Nephron progenitor cell (in vitro differentiated cells): ENCODE measurements at places on chromosomes 6 and 20.

- no peak overlapping the region for H3K4me3 ChIP-seq
- H3K27me3 ChIP-seq: peaks cover 3% of the 10 kb centered on the region
- DNase-seq: no peak
- H3K4me1 ChIP-seq: no peaks in the 10 kb centered on the region
- H3K27ac ChIP-seq: no peak overlapping the region
These were observed 145.0 kb downstream of the LRRC1 start for GRCh38 chr6:53939830-53940229.

GRCh38 chr6:166387642-166388289 is 5.0 kb upstream of the MPC1 start:
- no peaks in the 10 kb centered on the region for H3K36me3 ChIP-seq
- no peaks in the 10 kb centered on the region for H3K4me1 ChIP-seq
- peaks cover 3% of the 10 kb centered on the region for H3K27me3 ChIP-seq
- no peak overlapping the region for H3K4me3 ChIP-seq

- H3K27ac ChIP-seq: no peak overlapping the region
- H3K4me3 ChIP-seq: no peak overlapping the region
- H3K27me3 ChIP-seq: peaks cover 6% of the 10 kb centered on the region
- H3K4me1 ChIP-seq: peaks cover 51% of the 10 kb centered on the region
These were observed 26.4 kb downstream of the LAMA4 start for GRCh38 chr6:112227992-112228391.

GRCh38 chr6:40806256-40806864 is 219.2 kb upstream of the LRFN2 start:
- no peaks in the 10 kb centered on the region for H3K36me3 ChIP-seq
- H3K4me1 ChIP-seq: no peaks in the 10 kb centered on the region
- H3K27ac ChIP-seq: no peak overlapping the region
- no peak overlapping the region for H3K4me3 ChIP-seq
- no peak for DNase-seq

DNA sequence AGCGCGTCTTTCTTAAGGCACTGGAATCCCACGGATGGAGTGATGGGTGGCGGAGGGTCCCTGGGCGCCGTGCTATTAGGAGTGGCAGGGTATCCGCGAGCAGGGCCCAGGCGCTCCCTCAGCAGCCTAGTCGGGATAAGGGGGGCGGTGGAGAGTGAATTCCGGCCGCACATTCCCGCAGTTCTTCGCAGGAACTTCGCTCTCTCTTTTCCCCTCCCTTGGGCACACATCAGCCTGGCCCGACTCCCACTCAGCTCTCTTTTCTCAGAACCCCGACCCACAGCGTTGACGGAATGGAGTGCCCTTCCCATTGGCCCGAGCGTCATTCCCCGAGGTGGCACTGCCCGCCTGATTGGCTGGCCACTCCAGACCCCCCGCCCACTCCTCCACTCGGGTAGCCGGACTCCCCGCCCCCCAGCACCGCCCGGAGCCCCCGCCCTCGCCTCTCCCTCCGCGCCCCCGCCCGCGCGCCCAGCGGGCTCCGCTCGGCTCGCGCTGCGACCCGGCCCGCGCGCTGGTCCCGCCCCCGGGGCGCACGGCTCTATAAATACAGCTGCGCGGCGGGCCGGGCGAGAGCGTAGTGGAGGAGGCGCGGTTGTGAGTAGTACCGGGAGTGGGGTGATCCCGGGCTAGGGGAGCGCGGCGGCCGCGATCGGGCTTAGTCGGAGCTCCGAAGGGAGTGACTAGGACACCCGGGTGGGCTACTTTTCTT is at the start of gene ID4:
Gene ID4, plus strand, starts transcription at position 572 of the 712 bp plus-strand sequence. CDS start 385 bp downstream, outside the sequence.
- H3K27me3 ChIP-seq: peaks cover 5% of the 10 kb centered on the region
- H3K27ac ChIP-seq: peak within 1 kb of the TSS; percentile 98
- H3K36me3 ChIP-seq: peaks cover 21% of the 10 kb centered on the region
- peak; percentile 98 for DNase-seq
- H3K4me1 ChIP-seq: peaks cover 59% of the 10 kb centered on the region

GRCh38 chr20:25076201-25076600 is 5.7 kb downstream of the VSX1 start:
- no peak for DNase-seq
- no peak overlapping the region for H3K4me3 ChIP-seq
- no peaks in the 10 kb centered on the region for H3K4me1 ChIP-seq
- H3K27me3 ChIP-seq: peaks cover 88% of the 10 kb centered on the region

DNA sequence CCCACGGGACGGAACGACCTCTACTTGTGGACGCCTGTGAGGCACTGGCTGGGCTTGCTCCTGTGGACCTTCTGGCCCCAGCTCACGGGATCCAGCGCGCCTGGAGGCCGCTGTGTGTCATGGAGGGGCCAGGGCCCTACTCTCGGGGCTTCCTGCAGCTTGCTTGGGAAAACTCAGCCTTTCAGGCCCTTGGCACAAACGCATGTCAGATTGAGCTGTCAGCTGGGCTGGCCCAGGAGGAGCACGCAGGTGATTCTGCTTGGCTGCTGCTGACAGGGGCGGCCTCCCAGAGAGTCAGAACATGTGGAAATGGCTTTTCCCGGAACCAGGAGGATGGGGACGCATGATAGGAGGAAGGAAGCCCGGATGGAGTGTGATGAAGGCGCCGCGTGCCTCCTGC is 39.7 kb downstream of the TMEM181 start:
- H3K36me3 ChIP-seq: peaks cover 62% of the 10 kb centered on the region
- no peak overlapping the region for H3K27ac ChIP-seq
- DNase-seq: no peak
- peaks cover 8% of the 10 kb centered on the region for H3K4me1 ChIP-seq
- H3K27me3 ChIP-seq: no peaks in the 10 kb centered on the region

GRCh38 chr6:15358579-15359327 is 112.9 kb downstream of the JARID2 start:
- H3K4me1 ChIP-seq: peaks cover 12% of the 10 kb centered on the region
- no peak for DNase-seq
- H3K27me3 ChIP-seq: no peaks in the 10 kb centered on the region
- H3K27ac ChIP-seq: peak overlapping the region; percentile 95
- H3K4me3 ChIP-seq: peak overlapping the region; percentile 42

GRCh38 chr6:391559-392440 is at the start of gene IRF4:
IRF4 (plus strand) TSS chr6:391752; CDS start chr6:393153, 1,401 bp downstream.
- peaks cover 96% of the 10 kb centered on the region for H3K27me3 ChIP-seq
- peaks cover 15% of the 10 kb centered on the region for H3K4me1 ChIP-seq
- H3K27ac ChIP-seq: no peak within 1 kb of the TSS
- DNase-seq: peak; percentile 47

DNA sequence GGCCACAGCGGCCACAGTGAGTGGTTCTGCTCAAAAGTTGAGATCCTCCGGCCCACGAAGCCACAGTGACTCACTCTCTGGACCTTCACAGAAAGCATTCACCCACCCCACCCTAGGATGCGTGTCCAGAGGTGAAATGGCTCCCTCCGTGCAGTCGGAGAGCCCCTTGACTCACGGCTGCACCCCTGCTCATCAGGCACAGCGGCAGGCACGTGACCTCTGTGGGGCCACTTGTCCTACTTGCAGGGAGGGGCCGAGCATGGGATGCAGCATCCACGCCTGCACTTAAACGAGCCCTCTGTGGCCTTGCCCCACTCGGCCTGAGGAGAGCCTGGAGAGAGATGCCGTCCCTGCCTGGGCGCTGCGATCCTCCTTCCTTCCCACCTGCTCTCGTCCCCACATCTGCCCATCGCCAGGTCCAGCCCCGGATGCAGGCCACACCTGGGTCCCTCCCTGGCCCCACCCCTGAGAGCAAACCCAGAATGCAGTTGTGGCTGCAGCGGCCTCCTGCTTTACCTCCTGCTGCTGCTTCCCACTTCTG is 28.7 kb downstream of the NTSR1 start:
- peaks cover 28% of the 10 kb centered on the region for H3K27me3 ChIP-seq
- H3K27ac ChIP-seq: no peak overlapping the region
- DNase-seq: no peak
- H3K4me3 ChIP-seq: no peak overlapping the region
- peaks cover 22% of the 10 kb centered on the region for H3K4me1 ChIP-seq

DNA sequence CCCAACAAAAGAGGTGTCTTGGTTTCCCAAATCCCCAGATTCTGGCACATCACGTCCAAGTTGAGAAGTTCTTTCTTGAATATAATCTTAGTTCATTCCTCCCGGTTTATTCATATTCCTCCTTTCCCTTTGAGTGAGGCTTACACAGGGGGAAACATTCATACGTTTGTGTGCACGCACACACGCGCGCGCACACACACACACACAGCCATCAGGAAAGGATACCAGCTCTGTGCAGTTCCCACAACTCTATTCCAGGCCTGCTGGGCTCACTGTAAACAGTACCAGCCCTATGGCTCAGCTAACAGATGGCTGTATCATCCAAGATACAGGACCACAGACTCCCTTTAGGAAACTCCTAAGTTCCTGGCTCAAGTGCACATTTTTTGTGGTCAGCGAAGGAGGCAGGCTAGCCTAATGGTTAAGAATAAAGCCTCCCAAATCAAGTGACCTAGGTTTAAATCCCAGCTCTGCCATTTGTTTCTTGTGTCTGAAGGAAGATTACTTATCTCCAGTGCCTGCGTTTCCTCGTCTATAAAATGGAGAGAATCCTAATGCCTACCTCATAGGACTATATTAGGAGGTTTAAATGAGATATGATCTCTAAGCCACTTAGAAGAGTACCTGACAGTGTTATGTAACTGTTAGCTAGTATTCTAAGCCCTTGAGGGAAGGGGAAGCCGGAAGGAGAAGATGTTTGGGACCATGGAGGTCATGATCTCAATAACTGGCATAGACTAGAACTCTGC is 3.7 kb upstream of the TAF8 start:
- H3K27ac ChIP-seq: no peak overlapping the region
- peak overlapping the region; percentile 59 for H3K4me3 ChIP-seq
- DNase-seq: no peak
- peaks cover 5% of the 10 kb centered on the region for H3K36me3 ChIP-seq
- H3K4me1 ChIP-seq: peaks cover 52% of the 10 kb centered on the region
- H3K27me3 ChIP-seq: peaks cover 31% of the 10 kb centered on the region

GRCh38 chr6:128964233-128964755 is 81.4 kb downstream of the LAMA2 start:
- no peak overlapping the region for H3K4me3 ChIP-seq
- H3K36me3 ChIP-seq: no peaks in the 10 kb centered on the region
- H3K27ac ChIP-seq: no peak overlapping the region
- peaks cover 29% of the 10 kb centered on the region for H3K4me1 ChIP-seq
